ENCODE measurements at places on chromosomes 11 and 22.

GRCh38 chr11:9170450-9170849, 79.1 kb upstream of the SCUBE2 start:
- DNase-seq = no peak

DNA sequence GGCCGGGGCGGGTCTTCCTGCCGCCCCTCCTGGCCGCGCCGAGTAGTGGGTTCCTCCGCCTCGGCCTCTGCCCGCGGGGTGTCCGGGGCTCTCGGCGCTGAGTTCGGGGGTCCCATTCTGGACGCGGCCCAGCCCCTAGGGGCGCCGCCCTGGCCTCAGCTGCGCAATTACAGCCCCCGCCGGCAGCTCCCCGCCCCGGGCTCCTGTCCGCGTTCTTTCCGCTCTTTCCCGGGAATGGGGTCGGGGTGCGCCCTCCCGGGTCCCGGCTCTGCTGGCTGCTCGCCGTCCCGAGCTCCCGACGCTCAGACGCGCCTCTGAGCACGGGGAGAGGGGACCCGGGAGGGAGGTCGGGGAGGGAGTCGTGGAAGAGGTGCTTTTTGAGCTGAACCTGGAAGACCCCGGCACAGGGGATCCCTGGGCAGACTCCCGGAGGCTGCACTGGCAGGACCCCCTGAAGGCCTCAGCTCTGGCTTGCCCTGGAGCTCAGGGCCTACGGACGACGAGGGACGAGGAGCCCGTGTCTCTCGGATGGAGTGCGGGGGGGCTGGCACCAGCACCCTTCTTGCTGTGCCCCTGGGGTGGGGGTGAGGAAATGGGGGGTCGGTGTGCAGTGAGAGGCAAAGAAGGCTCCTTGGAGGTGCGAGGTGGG, 558 bp downstream of the TSPAN4 start:
- no peak for DNase-seq

DNA sequence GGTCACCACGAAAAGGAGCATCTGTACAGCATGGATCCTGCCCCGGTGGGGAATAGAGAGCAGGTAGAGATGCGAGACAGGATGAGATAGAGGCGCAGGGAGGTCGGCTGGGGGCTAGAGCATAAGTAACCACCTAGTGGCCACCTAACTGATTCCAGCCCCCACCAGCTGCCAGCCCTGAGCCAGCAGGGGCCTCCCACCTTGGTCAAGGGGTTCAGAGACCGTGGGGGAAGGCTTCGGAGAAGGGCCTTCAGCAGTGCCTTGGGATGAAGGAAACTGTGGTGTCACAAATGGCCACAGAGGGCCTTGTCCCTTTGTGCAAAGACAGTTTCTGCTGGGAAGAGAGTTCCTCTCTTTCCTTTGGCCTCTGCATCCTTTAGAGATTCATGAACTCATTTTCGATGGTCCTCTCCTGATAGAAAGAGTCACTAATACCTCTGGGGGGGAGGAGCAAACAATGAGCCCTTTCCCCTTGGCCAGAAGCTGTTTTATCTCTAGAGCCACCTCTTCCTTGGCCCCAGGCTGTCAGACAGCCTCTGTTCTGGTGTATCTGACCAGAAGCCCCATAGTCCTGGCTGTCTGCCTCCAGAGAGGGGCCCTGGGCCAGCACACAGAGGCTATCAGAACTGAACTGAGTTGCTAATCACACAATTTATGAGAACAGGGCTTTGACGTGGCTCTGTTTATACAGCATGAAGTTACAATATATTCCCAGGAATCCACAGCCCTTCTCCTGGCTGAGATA, 146.0 kb downstream of the PARVA start:
- no peak for DNase-seq

DNA sequence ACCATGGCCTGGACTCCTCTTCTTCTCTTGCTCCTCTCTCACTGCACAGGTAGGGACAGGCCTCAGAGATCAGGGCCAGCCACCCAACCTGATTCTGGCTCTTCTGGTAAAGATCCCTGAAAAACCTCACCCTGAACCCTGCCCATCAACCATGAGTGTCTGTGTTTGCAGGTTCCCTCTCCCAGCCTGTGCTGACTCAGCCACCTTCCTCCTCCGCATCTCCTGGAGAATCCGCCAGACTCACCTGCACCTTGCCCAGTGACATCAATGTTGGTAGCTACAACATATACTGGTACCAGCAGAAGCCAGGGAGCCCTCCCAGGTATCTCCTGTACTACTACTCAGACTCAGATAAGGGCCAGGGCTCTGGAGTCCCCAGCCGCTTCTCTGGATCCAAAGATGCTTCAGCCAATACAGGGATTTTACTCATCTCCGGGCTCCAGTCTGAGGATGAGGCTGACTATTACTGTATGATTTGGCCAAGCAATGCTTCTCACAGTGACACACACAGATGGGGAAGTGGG, 80.9 kb downstream of the ZNF280B start:
- no peak for DNase-seq

- DNase-seq = no peak
Observed at GRCh38 chr11:56010716-56011115, 16.3 kb upstream of the OR5F1 start.

DNA sequence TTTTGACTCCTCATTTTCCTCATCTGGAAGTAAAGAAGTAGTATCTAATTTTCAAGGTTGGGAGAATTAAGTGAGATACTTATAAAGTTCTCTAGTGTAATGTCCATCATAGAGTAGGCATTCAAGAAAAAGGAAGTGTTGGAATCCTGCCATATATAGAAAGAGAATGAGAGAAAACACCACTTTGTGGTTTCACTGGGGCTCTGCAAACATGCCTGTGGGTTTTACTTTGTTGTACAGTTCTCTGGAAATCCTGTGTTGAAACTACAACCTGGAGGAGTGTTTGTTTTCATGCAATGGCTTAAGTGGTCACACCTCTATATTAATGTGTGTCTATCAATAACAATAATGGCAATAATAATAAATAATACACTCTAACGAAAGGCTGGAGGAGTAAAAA, 741.7 kb downstream of the NELL1 start:
- no peak for DNase-seq
